ENCODE measurements at places on chromosomes 1 and 21. TPM values are rescaled to one million over a fixed set of nuclear protein-coding genes. Genes with fewer than 3 reads are reported as not detected.

PLD5 gene
- 1.8 TPM for polyA plus RNA-seq

ANKRD65 gene
- polyA plus RNA-seq, result 19.9 TPM

HTR1D gene
- 0.44 TPM for polyA plus RNA-seq

OR14K1 gene
- not detected for polyA plus RNA-seq

MIXL1 gene
- polyA plus RNA-seq, result 0.32 TPM

SLC44A3 gene
- 121 TPM for polyA plus RNA-seq

SPATA46 gene
- polyA plus RNA-seq, result 1.0 TPM

SNX7 gene
- polyA plus RNA-seq, result 47.8 TPM

BCAN gene
- 0.58 TPM for polyA plus RNA-seq

TSSK3 gene
- 2.0 TPM for polyA plus RNA-seq

PROK1 gene
- 0.19 TPM for polyA plus RNA-seq

Measured in right renal pelvis (tissue), 4 donors.